ENCODE measurements at places on chromosomes 3 and 15.

DNA sequence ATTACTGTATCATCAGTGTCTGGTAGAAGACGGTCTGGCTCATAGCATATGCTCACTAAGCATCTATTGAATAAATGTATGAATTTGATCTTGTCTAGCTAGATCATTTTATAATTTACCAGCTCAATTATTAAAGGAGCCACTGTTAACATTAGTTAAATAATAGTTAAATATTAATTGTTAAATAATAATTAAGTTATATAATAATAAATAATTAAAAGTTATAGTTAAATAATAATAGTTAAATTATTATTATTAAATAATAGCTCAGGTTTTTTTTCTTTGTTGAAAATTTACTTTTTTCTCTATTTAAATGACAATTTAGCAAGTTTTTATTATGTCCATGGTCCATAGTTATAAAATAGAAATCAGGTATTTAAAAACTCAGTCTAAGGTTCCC, 274.4 kb downstream of the OXSM start:
- DNase-seq, result no peak

DNA sequence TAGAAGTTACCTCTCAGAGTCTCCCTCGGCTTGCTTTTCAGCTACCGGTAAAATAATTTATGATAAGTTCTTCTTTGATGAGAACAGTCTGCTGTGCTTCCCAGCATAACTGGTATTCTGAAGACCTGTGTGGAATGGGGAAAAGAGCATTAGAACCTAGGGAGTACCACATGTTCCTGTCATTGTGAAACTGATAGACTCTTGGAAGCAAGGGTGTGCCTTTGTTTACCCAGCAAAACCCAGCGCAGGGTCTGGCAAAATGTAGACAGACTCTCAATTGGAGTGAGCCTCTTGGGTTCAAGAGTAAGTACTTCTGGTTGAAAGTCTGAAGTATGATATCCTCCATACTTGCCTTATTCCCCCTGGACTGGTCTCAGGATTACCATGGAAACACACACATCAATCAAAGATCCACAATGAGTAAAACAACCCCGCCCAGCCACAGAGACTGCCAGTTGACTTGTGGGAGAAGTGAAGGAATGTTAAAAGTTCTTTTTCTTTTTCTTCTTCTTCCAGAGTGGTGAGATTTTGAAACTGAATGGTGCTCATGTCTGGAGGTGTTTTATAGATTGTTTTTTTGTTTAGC, 652.4 kb upstream of the NAALADL2 start:
- DNase-seq, result no peak

- no peak for DNase-seq
Observed at GRCh38 chr3:151611419-151611818, 122.3 kb upstream of the AADACL2 start.

DNA sequence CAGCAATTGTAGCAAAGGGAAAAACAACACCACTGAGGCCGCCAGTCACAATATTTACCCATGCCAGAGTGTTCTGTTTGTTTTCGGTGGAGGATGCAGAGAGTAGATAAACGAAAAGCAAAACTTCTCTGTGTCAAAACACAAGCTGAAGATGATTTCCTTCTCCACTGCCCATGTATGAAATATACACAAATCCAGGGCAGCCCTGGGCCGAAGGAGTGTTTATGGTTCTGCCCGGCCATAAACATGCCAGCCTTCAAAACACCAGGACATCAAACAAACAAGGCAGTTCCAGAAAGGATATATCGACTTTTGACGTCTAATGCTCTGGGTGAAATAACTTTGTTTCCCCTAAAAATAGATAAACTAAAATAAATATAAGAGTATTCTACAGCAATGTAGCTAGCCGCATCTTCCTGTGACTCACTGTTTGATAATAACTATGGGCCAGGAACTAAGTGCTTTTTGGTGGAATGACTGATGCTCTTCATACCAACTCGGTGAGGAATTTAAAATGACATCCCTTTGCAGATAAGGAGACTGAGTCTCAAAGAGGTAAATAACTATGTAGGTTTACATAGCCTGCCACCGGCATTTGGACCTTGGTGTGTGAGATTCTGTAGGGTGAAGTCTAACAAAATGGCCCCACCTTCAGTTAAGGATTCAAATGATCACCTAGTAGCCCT, 82.8 kb downstream of the MAGI1 start:
- no peak for DNase-seq

GRCh38 chr15:31156808-31157207, 55.3 kb upstream of the TRPM1 start:
- DNase-seq, result no peak

GRCh38 chr15:97944724-97945123, 15.8 kb upstream of the ARRDC4 start:
- no peak for DNase-seq

DNA sequence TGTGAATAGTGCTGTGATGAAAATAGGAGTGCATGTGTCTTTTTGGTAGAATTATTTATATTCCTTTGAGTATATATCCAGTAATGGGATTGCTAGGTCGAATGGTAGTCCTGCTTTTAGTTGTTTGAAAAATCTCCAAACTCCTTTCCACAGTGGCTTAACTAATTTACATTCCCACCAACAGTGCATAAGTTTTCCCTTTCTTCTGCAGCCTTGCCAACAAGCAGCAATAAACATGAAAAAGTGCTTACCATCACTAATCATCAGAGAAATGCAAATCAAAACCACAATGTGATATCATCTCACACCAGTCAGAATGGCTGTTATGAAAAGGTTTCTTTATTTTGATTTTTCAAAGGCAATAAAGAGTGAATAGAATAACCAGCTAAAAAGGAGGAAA, 1105.9 kb downstream of the NAALADL2 start:
- no peak for DNase-seq

GRCh38 chr3:46865546-46865945, 2.3 kb upstream of the MYL3 start:
- no peak for DNase-seq

DNA sequence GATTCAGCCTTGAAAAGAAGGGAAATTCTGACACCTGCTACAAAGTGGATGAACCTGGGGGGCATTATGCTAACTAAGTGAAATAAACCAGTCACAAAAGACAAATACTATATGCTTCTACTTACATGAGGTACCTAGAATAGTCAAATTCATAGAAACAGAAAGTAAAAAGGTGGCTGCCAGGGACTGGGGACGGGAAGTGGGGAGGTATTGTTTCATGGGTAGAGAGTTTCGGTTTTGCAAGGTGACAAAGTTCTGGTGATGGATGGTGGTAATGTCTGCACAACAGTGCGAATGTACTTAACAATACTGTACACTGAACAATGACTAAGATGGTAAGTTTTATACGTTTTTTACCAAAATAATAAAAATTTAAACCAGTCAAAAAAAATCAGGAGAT, 4.8 kb downstream of the IDH2 start:
- DNase-seq, result peak; percentile 23

DNA sequence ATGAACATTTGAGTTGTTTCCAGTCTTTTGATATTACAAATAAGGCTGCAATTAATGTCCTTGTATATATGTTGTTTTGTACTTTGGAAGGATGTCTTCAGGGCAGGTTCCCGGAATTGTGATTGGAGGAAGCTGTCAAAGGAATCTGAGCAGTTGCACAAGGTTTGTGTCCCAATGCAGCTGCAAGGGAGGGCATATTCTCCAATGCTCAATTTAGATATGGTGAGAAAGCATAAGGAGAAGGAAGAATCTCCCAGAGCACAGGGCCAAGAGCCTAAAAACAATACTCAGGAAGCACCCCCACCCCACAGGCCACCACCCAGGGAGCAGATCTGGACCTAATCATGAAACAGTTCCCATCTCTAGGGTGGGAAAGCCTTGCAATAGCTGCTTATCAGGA, 228.0 kb upstream of the LRRFIP2 start:
- DNase-seq, result no peak

DNA sequence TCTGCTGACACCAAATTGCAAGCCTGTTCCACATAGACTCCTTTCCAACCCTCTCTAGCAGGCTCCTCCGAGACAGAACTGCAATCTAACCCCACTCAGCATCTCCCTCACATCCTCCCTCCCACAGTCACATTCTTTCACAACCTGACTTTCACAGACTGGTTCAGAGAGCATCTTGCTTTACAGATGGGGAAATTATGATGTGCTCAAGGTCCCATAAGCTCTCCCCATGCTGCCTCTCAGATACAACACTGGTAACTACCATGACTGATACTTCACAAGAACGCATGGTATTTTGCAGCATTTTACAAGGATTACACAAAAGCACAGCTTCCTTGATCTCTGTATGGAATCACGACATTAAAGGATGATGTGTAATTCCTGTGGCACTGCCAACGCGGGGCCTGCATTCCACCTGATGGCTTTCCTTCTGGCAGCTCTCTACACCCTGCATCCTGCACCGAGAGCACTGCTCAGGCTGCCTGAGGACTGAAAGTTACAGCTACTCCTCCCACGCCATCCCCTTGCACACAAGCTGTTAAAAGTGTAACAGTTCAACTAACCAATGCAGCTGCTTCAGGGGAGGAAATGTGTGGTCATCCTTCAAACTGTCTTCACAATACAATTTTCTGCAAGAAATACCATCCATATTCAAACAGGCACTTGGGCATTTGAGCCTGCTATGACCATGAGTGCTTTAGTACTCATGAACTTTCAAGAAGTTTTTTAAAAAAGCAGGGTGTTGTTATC, 27.6 kb downstream of the TBC1D2B start:
- DNase-seq, result no peak

- no peak for DNase-seq
Observed at GRCh38 chr3:15520804-15521572, 518 bp downstream of the COLQ start.

DNA sequence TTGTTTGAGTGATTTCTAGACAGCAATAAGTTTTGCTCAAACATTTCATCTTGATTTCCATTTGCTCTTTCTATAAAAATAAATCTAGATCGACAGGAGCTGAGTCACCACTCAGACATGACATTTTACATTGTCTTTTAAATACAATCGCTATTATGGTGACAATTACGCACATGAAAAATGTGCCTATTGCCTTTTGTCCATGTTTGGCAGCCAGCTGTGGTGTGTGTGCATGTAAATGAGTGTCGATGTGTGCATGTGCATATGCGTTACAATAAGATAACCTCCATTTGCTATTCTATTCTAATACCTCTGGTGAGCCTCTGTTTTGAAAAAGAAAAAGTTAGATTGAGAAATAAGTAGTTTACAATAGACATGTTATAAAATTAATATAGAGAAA, 89.7 kb upstream of the GRM7 start:
- DNase-seq, result no peak

- DNase-seq, result no peak
Observed at GRCh38 chr3:131283862-131284261, 97.7 kb upstream of the NUDT16 start.
